ENCODE measurements at places on chromosomes 3 and 15. TPM values are rescaled to one million over a fixed set of nuclear protein-coding genes. Genes with fewer than 3 reads are reported as not detected.

DNA sequence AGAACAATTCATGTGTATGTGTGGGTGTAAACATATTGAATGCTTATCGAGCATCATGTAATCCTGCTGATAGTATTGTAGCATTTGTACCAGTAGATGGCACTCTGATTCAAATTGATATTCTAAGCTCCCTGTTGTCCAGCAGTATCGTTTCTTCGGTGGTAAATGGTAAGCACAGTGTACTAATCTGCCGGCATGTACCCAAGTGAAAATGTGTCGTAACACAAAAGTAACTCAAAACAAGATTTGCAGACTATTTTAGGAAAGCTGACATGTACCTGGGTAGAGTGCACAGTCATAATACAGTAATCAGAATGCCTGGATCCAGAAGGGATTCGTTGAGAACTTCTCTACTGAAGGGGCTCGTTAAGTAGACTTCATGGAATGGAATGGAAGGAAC, 31.7 kb upstream of the MNS1 start:
- no peak for DNase-seq

CPLX3 gene
- total RNA-seq: 0.33 TPM

DNA sequence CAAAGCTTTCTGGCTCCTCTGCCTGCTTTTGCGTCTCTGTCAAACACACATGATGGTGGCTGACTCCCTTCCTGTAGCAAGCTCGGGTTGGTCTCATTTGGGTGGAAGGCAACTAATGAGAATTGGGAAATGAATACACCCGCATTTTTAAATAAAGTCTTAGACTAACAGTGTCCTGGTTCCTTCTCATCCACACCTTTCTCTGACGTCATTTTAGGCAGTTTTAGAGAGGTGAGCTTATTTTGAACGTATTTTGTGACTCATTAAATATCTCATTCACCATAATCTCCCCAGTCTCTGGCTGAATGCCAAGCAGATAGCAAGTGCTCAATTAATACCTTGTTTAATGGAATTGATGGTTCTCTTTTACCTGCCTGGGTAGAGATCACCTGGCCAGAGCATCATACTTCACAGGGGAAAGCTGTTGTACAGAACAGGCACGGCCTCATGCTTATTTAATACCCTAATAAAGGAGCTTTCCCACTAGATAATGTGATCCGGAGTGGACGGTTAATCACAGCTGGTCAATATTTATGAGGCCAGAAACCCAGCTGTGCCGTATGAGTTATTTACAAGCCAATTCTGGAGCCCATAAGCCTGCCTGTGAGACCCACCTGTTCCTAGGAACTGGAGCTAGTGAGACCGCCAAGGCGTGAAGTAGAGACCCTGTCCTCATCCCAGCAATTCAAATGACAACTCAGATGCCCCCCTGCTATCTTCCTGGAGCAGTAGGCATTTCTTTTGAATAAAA, 149.7 kb upstream of the PROK2 start:
- DNase-seq: no peak

VIPR1 gene
- 4.0 TPM for total RNA-seq

DNA sequence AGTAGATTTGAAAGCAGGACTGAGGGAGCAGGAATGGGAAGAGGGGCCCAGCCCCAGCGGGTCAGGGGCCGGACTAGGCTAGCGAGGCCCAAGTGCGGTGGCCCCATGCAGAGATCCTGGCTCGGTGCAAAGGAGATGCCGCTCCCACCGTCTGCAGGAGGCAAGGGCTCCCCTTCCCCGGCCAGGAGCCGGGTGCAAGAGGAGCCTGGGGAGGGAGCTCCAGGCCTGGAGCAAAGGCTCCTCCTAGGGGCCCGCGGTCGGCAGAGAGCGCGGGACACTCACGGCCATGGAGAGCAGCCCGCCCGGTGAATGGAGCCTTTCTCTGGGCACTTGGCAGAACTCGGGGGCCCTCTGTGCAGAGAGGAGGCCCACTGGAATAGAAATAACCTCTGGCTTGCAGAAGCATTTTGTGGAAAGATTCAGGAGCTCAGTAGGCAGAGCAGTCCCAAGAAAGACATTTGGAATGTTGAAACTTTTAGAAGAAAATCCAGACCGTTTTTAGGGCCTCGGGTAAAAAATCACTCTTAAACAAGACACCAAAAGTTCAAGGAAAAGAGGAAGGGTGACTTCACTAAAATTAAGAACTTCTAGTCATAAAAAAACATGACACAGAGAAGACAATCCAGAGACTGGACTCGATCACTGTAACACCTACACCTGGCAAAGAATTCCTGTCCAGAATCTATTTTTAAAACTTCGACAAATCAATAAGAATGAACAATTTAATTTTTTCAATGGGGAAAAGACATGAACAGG, 43.0 kb upstream of the USP3 start:
- DNase-seq: no peak

DNA sequence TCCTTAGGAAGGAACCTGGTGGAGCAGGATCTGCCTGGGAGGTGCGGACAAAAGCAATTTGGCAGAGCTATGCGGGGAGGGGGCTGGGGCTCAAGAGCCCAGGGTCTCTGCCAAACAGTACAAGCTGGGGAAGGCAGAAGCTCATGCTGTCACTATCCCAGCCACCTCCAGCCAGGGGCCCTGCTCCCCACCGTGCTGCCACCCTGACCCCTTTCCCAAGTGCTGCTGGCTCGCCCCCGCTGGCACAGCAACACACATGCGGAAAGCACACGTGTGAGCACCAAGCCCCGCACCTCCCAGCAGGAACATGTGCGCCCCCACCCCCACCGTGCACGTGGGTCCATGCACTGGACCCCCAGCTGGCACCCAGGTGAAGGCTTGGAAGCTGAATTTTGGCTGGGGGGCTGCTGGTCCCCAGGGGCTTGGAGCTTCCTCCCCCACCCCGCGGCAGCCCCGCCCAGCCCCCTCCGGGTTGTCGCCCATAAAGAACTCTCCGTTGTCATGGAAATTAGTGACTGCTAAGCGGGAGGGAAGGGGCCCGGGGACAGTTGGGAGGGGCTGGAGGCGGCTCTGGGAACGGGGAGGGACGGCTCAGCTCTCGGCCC, 742 bp downstream of the CAMKV start:
- DNase-seq: no peak

DNA sequence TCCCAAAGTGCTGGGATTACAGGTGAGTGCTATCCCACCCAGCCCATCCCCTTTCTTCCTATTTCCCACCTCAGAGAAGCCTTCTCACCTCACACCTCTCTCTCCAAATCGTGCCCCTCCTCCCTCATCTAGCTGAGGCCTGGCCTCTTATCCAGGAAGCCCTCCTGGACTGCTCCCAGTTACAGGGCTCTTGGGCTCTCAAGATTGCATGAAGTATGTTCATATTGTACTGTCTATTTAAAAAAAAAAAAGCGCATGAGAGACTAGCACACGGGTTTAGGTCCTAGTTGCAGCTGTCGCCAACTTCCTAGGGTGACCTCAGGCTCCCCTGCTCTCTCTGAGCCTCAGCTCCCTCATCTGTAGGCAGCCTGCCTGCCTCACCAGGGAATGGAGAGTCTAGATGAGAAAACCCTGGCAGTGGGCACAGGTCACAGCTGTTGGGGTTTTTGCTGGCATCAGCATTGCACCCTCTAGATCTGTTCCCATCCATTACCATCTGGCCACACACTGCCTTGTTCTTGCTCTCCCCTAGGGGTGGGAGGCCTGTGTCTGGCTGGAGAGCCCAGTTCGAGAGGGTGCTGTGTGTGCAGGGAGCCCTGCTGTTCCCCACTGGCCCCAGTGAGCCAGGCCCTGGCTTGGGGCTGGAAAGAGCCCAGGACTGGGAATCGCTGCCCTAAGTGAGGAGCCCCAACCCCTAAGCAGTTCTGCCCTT, 24.2 kb upstream of the C15orf39 start:
- DNase-seq: no peak

- no peak for DNase-seq
These were observed 300.3 kb upstream of the CBLB start for GRCh38 chr3:106168962-106169750.

GRCh38 chr15:92005154-92005553, 151.6 kb downstream of the SLCO3A1 start:
- DNase-seq: no peak

DNA sequence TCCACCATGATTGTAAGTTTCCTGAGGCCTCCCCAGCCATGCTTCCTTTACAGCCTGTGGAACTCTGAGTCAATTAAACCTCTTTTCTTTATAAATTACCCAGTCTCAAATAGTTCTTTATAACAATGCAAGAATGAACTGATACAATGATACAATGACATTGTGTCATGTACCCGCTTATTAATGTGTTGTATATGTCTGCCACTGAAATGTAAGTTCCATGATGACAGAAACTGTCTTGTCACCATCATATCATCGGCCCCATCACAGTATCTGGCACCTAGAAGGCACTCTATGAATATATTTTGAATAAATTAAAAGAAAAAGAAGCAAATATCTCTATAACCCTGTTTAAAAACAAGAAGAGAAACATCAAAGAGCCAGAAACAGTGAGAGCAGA, 29.6 kb downstream of the FEZF2 start:
- no peak for DNase-seq

- no peak for DNase-seq
These were observed 188.0 kb downstream of the SOX2 start for GRCh38 chr3:181899702-181900101.
